ENCODE measurements at places on chromosomes 11 and 22. TPM values are rescaled to one million over a fixed set of nuclear protein-coding genes. Genes with fewer than 3 reads are reported as not detected.

DNA sequence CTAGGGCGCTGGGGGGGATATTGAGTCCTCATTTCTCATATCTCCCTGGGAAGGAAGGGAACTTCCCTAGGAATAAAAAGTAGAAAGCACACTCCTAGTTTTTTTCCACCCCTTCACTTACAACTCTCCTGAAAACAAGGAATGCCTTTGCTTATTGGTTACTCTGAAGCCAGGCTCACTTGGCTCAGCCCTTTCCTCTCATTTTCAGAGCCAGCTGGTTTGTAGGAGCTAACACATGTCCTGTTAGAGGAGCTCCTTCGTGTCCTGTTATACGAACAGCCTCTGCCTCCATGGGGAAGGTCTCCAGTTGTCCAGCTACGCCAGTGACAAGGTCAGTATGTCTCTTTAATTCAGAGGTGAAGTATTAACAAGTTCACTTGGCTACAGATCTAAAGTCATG, 17.6 kb downstream of the ALKBH8 start:
- no peaks in the 10 kb centered on the region for H3K36me3 ChIP-seq
- H3K27me3 ChIP-seq: no peaks in the 10 kb centered on the region
- H3K4me1 ChIP-seq: peaks cover 15% of the 10 kb centered on the region
- no peak overlapping the region for H3K27ac ChIP-seq
- H3K4me3 ChIP-seq: no peak overlapping the region

DNA sequence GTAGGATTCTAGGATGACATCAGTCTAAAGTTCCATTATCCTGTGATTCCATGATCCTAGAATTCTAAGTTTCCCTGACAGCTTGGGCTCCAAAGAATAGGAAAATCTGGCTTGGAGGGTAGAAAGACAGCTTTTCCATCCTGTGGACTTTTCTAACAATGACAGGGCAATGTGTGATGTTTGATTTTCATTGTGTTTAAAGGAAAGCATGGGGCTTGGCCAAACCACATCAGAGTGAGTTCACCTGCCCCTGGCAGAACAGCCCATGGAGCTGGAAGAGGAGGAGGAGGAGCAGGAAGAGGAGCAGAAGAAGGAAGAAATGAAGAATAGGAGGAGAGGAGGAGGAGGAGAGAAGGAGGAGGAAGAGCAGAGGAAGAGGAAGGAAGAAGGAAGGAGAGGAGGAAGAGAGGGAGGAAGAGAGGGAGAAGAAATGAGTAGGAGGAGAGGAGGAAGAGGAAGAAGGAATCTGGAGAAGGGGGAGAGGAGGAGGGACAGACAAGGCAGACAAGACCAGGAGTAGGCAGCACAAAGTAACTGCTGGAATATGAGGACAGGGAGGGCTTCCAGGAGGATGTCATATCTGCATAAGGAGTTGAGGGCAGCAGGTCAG, 53.1 kb upstream of the WNT11 start:
- H3K4me1 ChIP-seq: no peaks in the 10 kb centered on the region
- H3K4me3 ChIP-seq: no peak overlapping the region
- no peak overlapping the region for H3K27ac ChIP-seq
- H3K36me3 ChIP-seq: no peaks in the 10 kb centered on the region
- no peak for DNase-seq

GRCh38 chr11:85977751-85978160, 91.1 kb downstream of the PICALM start:
- H3K27me3 ChIP-seq: no peaks in the 10 kb centered on the region
- peaks cover 38% of the 10 kb centered on the region for H3K36me3 ChIP-seq
- no peak overlapping the region for H3K4me3 ChIP-seq
- H3K27ac ChIP-seq: no peak overlapping the region
- no peaks in the 10 kb centered on the region for H3K4me1 ChIP-seq

- no peak overlapping the region for H3K4me3 ChIP-seq
- no peaks in the 10 kb centered on the region for H3K36me3 ChIP-seq
- H3K27ac ChIP-seq: no peak overlapping the region
- H3K27me3 ChIP-seq: no peaks in the 10 kb centered on the region
- H3K4me1 ChIP-seq: no peaks in the 10 kb centered on the region
Observed at GRCh38 chr11:109854731-109855130, 238.5 kb upstream of the ZC3H12C start.

DNA sequence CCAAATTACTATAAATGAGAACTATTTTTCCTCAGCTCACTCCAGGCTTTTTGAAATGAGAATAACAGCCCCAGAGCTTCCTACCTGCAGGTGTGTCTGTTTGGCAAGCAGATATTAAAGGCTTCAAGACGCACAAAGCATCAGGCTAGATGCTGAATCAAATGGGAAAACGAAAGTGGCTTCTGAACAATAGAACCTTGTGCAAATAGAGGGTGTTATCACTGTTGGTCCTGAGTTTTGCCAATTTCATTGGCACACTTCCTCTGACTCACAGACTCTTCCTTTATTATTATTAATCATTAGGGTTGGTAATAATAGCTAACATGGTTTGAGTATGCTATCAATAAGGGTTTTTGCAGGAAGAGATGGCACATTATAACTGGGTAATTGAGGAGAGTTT, 13.4 kb downstream of the SYT13 start:
- H3K4me1 ChIP-seq: no peaks in the 10 kb centered on the region
- no peak for DNase-seq
- H3K27ac ChIP-seq: no peak overlapping the region
- H3K27me3 ChIP-seq: peaks cover 12% of the 10 kb centered on the region

DNA sequence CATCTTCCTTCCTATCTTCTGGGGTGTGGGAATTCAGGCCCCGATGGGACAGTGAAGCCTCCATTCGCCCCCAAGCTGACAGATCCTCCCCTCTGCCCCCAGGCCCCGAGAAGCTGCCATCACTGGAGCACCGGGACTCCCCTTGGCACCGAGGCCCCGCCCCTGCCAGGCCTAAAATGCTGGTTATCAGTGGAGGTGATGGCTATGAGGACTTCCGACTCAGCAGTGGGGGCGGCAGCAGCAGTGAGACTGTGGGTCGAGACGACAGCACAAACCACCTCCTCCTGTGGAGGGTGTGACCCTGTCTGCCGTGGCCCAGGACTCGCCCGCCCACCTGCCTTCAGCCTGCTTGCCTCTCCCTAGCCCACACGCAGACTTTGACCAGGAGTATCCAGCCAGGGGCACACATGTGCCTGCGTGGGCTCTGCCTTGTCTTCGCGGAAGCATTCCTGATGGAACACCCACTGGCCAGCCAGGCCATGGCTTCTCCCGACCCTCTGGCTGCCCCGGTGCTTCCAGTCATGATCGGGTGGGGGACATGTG, 8.6 kb upstream of the RELT start:
- H3K4me3 ChIP-seq: no peak overlapping the region
- no peaks in the 10 kb centered on the region for H3K4me1 ChIP-seq
- no peak for DNase-seq
- no peaks in the 10 kb centered on the region for H3K27me3 ChIP-seq
- H3K27ac ChIP-seq: no peak overlapping the region
- H3K36me3 ChIP-seq: peaks cover 24% of the 10 kb centered on the region

- H3K4me1 ChIP-seq: peaks cover 35% of the 10 kb centered on the region
- no peak overlapping the region for H3K4me3 ChIP-seq
- no peak for DNase-seq
- peak overlapping the region; percentile 80 for H3K27ac ChIP-seq
- H3K36me3 ChIP-seq: no peaks in the 10 kb centered on the region
- H3K27me3 ChIP-seq: no peaks in the 10 kb centered on the region
Observed at GRCh38 chr11:35013514-35014233, 97.3 kb downstream of the PDHX start.

The C11orf91 gene
- not detected for total RNA-seq

The MS4A2 gene
- not detected for total RNA-seq

The OR4D5 gene
- total RNA-seq: not detected

The FIBIN gene
- total RNA-seq: 4.9 TPM

The C11orf52 gene
- not detected for total RNA-seq

Data from SJSA1 (cell line).